ENCODE measurements at places on chromosomes 2 and 18. TPM values are rescaled to one million over a fixed set of nuclear protein-coding genes. Genes with fewer than 3 reads are reported as not detected.

DNA sequence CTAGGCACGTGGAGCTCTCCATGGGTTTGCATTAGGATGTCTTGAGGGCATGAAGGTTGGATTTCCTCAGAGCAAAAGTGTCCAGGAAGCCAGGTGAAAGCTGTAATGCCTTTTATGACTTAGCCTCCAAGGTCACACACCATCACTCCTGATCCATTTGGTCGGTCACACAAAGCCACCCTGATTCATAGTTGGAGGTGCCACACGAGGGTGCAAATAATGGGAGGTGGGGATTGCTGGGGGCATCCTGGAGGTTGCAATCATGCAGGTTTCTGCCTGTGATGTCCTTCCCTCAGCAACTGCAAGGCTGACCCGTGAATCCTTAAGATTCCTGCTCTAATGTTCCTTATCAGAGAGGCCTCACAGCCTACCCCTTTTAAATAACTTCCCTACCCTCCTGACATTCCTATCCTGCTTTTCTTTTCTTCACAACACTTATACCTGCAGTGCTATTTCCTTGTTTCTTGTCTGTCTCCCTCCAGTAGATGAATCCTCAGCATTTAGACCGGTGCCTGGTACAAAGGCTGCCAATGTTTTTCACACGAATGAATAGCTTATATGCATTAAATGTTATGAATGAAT lies 97.1 kb downstream of the LIPG start:
- no peak overlapping the region for H3K27ac ChIP-seq
- no peak overlapping the region for H3K4me3 ChIP-seq
- H3K27me3 ChIP-seq, result no peaks in the 10 kb centered on the region
- no peak for DNase-seq
- H3K36me3 ChIP-seq, result no peaks in the 10 kb centered on the region

DNA sequence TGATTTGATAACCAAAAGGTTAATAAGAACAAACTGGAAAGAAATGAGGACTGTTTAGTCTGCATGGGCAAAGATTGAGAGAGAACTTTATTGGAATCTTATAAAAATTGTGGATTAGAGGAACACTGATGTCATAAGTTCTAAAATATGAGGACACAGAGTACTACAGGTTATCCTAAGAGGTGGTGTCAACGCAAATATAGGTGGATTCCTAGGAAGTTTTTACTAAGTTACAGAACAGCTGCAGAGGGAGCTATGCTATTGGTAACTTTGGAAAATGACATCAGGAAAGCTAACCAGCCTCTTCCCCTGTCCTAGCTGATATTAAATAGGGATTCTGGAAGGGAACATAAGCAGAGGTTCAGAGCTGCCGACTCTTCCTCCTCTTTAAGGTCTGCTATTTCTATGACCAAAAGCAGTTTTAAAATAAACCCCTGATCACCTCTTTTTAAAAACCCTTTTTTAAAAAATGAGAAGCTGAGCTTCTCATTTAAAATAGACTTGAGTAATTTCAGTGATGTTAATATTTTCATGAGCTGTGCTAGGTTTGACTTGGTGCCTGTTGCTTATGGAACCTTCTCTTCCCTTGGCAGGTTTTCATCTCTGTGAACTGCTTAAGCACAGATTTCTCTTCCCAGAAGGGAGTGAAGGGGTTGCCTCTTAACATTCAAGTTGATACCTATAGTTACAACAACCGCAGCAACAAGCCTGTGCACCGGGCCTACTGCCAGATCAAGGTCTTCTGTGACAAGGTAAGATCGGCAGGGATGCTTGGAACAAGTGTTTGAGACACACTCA lies 34.2 kb downstream of the GRHL1 start:
- no peaks in the 10 kb centered on the region for H3K36me3 ChIP-seq
- peaks cover 19% of the 10 kb centered on the region for H3K4me1 ChIP-seq
- no peak for DNase-seq
- no peaks in the 10 kb centered on the region for H3K27me3 ChIP-seq
- H3K27ac ChIP-seq, result peak overlapping the region; percentile 7

DNA sequence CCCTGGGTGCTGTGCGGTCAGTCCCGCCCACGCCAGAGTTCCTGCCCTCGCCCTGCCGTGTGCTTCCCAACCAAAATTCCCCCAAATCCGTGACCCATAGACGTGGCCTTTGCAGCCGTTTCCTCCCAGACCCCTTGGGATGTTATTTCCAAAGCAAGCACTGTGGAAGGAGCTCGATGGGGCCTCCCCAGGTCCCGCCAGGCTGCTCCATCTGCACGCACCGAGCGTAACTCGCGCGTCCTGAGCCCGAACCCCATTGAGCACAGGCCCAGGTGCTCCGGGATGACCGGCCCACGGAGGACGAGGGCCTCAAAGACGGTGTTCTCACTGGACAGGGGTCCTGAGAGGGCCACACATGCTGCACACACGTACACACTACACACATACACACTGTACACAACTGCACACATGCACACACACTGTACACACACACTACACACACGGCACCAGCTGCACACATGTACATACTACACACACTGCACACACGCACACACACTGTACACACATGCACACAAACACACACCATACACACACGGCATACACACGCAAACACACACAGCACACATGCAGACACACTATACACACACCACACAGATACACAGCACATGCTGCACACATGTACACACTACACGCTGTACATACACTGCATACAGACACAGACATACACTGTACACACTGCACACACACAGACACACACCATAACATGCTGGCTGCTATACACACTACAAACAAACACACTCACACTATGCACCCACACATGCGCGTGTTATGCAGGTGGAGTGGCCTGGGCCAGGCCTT lies 431.2 kb upstream of the SALL3 start:
- H3K27me3 ChIP-seq, result no peaks in the 10 kb centered on the region
- H3K36me3 ChIP-seq, result no peaks in the 10 kb centered on the region
- no peaks in the 10 kb centered on the region for H3K4me1 ChIP-seq
- H3K27ac ChIP-seq, result no peak overlapping the region

DNA sequence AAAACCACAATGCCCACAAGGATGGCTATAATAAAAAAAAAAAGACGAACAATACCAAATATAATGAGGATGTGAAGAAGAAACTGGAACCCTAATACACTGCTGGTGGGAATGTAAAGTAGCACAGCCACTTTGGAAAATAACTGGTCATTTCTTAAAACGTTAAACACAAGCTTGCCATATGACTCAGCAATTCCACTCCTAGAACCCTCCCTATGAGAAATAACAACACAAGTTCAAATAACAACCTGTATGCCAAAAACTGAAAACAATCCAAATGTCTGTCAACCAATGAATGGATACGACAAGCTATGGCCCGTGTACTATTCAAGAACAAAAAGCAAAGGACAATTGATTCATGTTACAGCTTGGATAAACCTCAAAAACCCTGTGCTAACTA lies 7.0 kb upstream of the ALPK2 start:
- H3K27ac ChIP-seq, result peak overlapping the region; percentile 77
- no peak overlapping the region for H3K4me3 ChIP-seq
- peaks cover 60% of the 10 kb centered on the region for H3K4me1 ChIP-seq
- no peaks in the 10 kb centered on the region for H3K27me3 ChIP-seq
- no peak for DNase-seq
- H3K36me3 ChIP-seq, result no peaks in the 10 kb centered on the region

Gene CXCR2
- total RNA-seq, result 1.3 TPM

GRCh38 chr2:62540408-62541168 lies 34.6 kb upstream of the TMEM17 start:
- H3K36me3 ChIP-seq, result no peaks in the 10 kb centered on the region
- no peak for DNase-seq
- H3K4me1 ChIP-seq, result no peaks in the 10 kb centered on the region
- no peak overlapping the region for H3K4me3 ChIP-seq

Gene ZNF892
- total RNA-seq, result 0.76 TPM

DNA sequence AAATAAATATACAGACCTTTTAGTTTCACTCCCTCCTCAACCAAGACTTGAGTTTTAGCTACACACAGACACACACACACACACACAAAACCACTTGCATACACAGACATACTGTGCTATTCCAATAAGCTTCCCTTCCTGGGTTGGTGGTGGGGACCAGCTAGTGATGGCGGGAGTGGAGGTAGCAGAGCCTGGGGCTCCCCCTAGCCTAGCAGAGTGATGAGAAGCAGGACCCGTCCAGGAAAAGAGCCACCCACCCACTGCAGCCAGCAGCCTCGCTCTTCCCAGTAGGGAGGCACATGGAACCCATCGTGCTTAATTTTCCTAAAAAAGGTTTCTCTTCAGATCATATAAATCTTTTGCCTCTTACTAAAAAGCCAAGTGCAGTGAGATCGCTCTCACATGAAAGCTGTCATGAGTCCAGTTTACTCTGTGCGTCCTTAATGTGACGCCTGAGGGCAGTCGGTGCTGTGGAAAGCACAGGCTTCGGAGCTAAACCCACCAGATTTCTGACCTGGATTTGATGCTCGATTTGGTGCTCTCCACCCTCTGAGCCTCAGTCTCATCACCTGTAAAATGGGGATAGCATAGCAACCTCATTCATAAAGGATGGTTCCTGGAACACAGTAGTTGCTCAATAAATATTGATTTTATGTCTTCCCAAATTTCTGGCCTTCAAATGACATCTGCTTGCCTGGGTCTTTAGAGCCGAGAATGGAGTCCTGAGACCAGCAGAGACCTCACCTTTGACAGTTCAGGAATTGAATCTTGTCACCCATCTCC lies 60.1 kb upstream of the YWHAQ start:
- DNase-seq, result no peak
- no peaks in the 10 kb centered on the region for H3K27me3 ChIP-seq
- no peak overlapping the region for H3K4me3 ChIP-seq
- peaks cover 19% of the 10 kb centered on the region for H3K4me1 ChIP-seq
- H3K36me3 ChIP-seq, result no peaks in the 10 kb centered on the region

DNA sequence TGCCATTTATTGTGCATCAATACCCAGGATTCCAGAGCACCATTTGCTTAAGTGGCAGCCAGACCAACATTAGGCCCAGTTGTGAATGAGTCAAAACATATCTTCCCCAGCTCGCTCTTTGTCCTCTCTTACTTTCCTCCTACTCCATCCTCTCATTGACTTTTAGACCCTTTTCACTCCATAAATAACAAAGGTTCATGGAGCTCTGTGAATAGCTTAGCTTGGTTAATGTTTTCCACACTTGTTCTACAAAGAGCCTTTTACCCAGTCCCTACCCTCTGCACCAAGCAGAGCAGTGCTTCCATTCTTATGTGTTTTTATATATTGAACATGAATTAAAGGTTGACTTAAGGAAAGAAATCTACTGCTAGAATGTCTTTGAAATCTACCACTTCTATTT lies 625.8 kb upstream of the FANCL start:
- no peak for DNase-seq
- H3K27me3 ChIP-seq, result no peaks in the 10 kb centered on the region
- no peak overlapping the region for H3K27ac ChIP-seq
- H3K4me1 ChIP-seq, result no peaks in the 10 kb centered on the region
- H3K4me3 ChIP-seq, result no peak overlapping the region
- H3K36me3 ChIP-seq, result no peaks in the 10 kb centered on the region

- H3K27me3 ChIP-seq, result no peaks in the 10 kb centered on the region
- H3K4me3 ChIP-seq, result no peak overlapping the region
- H3K27ac ChIP-seq, result no peak overlapping the region
Observed at GRCh38 chr2:70738159-70738558, 29.8 kb downstream of the ADD2 start.

DNA sequence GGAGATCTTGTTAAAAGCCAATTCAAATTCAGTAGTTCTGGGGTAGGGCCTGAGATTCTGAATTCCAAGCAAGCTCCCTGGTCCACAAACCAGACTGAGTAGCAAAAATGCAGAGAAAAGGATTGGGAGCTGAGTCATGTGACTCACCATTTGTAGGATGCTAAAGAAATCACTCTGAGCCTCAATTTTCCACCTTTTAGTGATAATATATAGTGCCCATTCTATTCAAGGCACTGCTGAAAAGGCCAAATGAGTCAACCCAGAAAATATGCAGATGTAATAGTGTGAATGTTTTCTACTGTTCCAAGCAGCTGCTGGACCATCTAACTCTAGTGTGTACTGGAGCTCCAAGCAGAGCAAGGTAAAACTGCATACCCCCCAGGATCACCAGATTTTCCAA lies 47.2 kb downstream of the SLC14A2 start:
- no peak overlapping the region for H3K4me3 ChIP-seq
- H3K36me3 ChIP-seq, result no peaks in the 10 kb centered on the region
- no peak for DNase-seq

Gene PARD3B
- total RNA-seq, result 6.0 TPM

Measured in psoas muscle (tissue), 8 donors.